ENCODE measurements at places on chromosomes 3 and 15.

GRCh38 chr3:175702956-175703355 is 843.8 kb downstream of the NAALADL2 start:
- no peak for DNase-seq

- no peak for DNase-seq
Measured at GRCh38 chr3:42002790-42003189, 40.9 kb upstream of the ULK4 start.

DNA sequence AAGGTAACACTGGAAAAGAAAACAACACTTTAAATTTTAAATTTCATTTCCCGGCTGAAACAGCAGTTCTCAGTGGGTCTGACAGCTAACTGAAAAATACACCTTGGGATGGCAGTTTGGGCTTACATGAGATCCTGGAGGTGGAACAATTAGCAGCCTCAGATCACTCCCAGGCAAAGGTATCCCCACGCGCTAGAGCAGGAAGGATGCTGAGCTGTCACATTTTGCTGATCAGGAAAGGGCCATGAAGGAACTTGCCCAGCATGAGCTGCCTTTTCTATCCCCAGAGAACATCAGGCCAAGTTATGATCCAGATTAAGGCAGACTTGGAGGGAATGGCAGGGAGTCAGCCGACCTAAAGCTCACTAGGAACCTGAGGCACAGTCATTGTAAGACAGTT is 204.8 kb upstream of the SLC2A2 start:
- DNase-seq: no peak

GRCh38 chr3:53150247-53151085 is 10.5 kb upstream of the PRKCD start:
- no peak for DNase-seq

- DNase-seq: no peak
Measured at GRCh38 chr3:122030381-122031122, 8.5 kb upstream of the ILDR1 start.

DNA sequence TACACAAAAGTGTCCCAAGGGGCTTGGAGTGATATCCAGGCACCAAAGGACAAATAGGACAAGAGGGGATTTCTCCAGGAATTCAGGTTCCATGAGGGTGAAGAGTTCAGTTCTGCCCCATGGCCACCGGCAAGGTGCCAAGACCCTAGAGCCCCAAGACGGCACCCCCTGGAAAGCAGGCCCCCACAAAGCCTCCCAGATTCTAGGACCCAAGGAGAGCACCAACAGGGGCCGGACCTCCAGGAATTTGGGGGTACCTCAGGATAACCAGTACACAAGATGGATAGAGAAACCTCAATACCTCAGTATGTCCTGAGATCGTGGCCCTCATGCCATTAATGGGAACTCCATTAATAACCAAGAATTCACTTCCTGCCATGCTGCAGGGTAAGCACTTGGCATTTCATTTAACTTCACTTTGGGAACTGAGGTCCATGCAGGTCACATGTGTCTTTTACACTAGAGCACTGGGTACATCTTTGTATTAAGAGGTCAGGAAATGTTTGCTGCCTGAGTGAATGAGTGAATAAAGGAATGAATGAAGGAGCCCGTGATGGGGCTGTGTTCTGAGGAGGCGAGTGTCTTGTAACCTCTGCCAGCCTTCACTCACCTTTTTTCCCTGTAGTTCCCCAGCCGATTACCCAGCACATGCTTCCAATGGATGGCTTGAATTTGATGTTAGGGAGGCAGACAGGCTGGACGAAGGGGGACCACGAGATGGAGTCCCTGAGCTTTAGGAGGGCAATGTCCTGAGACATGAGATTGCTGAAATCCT is 15.5 kb upstream of the PRSS50 start:
- DNase-seq: no peak

GRCh38 chr15:40102897-40103858 is 5.5 kb downstream of the BMF start:
- DNase-seq: peak; percentile 98
